ENCODE measurements at places on chromosomes 4 and X. TPM values are rescaled to one million over a fixed set of nuclear protein-coding genes. Genes with fewer than 3 reads are reported as not detected.

TCEAL1 gene
- total RNA-seq: 9.6 TPM

PARM1 gene
- 2.4 TPM for total RNA-seq

TCEAL6 gene
- total RNA-seq: not detected

TIMM17B gene
- 57.7 TPM for total RNA-seq

PLAC8 gene
- 27.8 TPM for total RNA-seq

AMMECR1 gene
- total RNA-seq: 16.0 TPM

CXorf49 gene
- not detected for total RNA-seq

PIR gene
- total RNA-seq: 5.5 TPM

TRIM61 gene
- 1.4 TPM for total RNA-seq

SPATA4 gene
- total RNA-seq: 0.46 TPM

MAOA gene
- total RNA-seq: 2.5 TPM

CCDC158 gene
- not detected for total RNA-seq

VCX2 gene
- not detected for total RNA-seq

DRD5 gene
- total RNA-seq: not detected

FGFBP2 gene
- not detected for total RNA-seq

POF1B gene
- not detected for total RNA-seq

HSD17B13 gene
- total RNA-seq: not detected

BEX1 gene
- total RNA-seq: 16.6 TPM

CT47B1 gene
- not detected for total RNA-seq

PNMA5 gene
- total RNA-seq: not detected

GSPT2 gene
- 14.7 TPM for total RNA-seq

SMR3B gene
- total RNA-seq: not detected

ZBED1 gene
- total RNA-seq: 19.9 TPM

ATP2B3 gene
- total RNA-seq: 0.46 TPM

ZNF330 gene
- 32.1 TPM for total RNA-seq

KCNE5 gene
- 1.3 TPM for total RNA-seq

PPARGC1A gene
- total RNA-seq: 0.53 TPM

TLR10 gene
- total RNA-seq: not detected

PRRG3 gene
- total RNA-seq: 0.17 TPM

NEXMIF gene
- 0.48 TPM for total RNA-seq

PSAPL1 gene
- total RNA-seq: not detected

SULT1E1 gene
- not detected for total RNA-seq

MTCP1 gene
- 9.1 TPM for total RNA-seq

TMPRSS11F gene
- total RNA-seq: not detected

DNAAF6 gene
- not detected for total RNA-seq

PABPC1L2A gene
- total RNA-seq: 0.38 TPM

GLRA3 gene
- not detected for total RNA-seq

TMSB15A gene
- total RNA-seq: 0.46 TPM

IL2RG gene
- total RNA-seq: 0.59 TPM

ANXA3 gene
- 68.7 TPM for total RNA-seq

TLR3 gene
- total RNA-seq: 2.6 TPM

AWAT2 gene
- not detected for total RNA-seq

REELD1 gene
- total RNA-seq: not detected

APLN gene
- total RNA-seq: 2.1 TPM

ENPEP gene
- total RNA-seq: 0.67 TPM

PCDH11X gene
- total RNA-seq: 0.31 TPM

ERCC6L gene
- total RNA-seq: 0.55 TPM

CCNA2 gene
- total RNA-seq: 6.2 TPM

CASP3 gene
- total RNA-seq: 44.8 TPM

NAP1L2 gene
- total RNA-seq: 7.2 TPM

CTAG1A gene
- not detected for total RNA-seq

TMEM35A gene
- total RNA-seq: 0.89 TPM

RNF150 gene
- 5.2 TPM for total RNA-seq
